ENCODE measurements at places on chromosomes 1 and 21.

DNA sequence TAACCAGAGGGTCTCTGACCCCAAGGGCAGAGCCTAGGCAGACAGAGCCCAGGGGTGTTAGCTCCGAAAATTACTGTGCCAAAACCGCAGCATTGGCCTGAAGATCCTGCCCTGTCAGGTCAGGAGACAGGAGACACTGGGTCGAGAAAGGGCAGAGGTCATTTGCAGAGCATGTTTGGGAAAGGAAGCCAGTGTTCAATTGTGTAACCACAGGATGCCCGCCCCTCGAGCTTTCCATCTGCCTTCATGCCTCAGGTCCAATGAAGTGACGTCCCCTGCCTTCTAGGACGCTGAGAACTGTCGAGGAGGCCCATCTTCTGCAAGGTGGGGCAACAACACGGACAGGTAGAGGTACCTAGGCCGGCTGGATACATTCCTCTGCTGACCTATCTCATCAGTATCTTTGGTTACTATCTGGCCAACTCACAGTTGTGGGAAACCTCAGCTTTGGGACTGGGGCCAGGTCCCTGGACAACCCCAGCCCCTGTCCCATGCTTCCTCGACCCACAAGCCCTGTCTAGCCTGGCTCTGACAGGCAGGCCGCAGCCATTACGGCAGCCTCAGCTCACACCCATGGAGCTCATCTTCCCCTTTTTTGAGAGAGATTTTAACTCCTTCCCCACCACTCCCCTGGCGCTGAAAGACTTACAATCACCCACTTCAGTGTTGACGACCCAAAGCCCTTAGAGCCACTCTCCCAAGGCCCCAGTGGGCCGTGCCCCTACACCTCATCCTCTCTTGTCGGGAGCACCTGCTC is 1.3 kb downstream of the ARL8A start:
- no peak for DNase-seq

DNA sequence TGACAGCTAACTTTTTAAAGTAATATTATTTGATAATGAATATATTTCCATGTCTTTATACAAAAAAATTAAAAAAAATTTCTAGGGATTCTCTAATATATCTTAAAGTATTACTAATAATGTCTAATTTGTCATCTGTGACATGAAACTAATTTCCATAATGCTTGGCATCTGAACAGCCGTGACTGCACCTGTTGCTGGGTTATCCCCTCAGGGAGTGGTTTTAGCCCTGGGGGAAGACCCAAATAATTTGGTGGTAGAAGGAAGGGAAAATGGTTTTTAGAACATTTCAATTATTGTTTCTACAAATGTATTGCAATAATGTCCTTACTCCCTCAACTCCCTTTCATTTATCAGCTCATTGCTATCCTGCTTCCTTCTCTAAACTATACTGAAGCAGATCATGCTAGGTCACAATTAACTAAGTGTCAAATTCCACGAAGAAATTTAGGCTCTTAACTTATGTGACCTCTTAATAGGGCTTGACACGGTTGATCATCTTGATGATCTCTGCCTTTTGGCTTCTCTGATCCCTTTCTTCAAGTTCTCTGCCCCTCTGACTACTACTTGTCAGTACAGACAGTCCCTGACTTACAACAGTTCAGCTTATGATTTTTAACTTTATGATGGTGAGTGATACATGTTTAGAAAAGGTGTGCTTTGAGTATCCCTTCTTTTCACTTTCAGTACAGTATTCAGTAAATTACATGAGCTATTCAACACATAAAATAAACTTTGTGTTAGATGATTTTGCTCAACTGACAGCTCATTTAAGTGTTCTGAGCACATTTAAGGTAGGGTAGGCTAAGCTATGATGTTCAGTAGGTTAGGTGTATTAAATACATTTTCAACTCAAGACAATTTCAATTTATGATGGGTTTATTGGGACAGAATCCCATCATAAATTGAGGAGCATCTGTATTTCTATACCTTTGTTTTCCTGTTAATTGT is 26.4 kb upstream of the DPH5 start:
- no peak for DNase-seq

GRCh38 chr1:21647431-21648351 is 21.5 kb downstream of the RAP1GAP start:
- peak; percentile 26 for DNase-seq

DNA sequence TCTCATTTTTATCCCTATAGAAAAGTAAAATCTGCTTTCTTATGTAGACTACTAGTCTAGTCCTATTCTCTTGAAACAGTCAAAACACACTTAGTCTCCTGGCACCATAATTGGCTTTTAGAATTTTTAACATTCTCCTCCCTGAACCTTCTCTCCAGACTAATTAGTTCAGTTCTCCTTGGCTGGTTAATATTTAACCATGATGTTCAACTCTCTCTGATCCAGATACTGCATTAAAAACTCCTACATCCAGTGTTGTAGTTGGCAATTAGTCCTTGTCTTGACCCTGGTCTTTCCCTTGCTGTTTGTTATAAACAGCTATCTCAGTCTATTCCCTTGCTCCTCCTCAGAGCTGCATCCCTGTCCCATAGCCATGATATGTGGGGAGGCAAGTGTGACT is 422.9 kb upstream of the BEND5 start:
- no peak for DNase-seq

DNA sequence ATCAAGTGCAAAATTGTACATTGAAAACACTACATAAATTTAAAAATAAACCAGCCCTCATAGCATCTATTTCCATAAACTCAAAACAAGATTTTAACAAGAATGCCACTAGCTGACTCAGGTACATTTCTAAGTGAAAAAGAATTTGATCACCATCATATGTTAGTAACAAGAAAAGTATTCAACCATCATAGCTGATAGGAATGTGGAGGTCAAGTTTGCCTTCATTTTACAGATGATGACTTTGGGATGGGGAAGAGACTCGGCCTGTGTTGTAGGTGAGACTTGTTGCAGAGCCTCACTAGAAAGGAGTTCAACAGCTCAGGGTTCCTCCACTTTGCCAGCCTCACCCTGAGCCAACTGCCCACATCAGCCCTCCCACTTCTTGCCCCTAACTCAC is 318.8 kb upstream of the FAM78B start:
- DNase-seq = no peak

- no peak for DNase-seq
Measured at GRCh38 chr1:81525085-81525484, 275.6 kb upstream of the ADGRL2 start.

DNA sequence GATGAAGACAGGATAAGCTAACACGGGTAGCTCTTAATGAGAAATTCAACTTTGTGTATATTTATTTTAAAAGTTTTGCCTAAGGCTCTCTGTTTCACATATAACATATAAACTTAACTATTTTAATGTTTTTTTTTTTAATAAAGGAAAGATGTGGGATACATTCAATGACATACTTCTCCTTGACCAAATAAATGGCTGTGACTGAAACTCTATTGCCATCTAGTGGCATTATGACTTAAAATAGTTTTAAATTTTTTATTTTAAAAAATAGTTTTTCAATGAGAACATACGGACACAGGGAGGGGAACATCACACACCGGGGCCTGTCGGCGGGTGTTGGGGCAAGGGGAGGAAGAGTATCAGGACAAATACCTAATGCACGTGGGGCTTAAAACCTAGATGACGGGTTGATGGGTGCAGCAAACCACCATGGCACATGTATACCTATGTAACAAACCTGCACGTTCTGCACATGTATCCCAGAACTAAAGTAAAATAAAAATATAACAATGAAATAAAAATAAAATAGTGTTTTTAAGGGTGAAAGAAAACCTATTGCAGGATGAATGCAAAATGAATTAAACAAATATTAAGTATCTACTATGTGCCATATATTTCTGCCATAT is 83.4 kb downstream of the LYST start:
- no peak for DNase-seq

GRCh38 chr1:168605443-168605842 is 29.0 kb downstream of the XCL1 start:
- DNase-seq = no peak

- no peak for DNase-seq
Measured at GRCh38 chr1:242824435-242824834, 299.9 kb upstream of the PLD5 start.

DNA sequence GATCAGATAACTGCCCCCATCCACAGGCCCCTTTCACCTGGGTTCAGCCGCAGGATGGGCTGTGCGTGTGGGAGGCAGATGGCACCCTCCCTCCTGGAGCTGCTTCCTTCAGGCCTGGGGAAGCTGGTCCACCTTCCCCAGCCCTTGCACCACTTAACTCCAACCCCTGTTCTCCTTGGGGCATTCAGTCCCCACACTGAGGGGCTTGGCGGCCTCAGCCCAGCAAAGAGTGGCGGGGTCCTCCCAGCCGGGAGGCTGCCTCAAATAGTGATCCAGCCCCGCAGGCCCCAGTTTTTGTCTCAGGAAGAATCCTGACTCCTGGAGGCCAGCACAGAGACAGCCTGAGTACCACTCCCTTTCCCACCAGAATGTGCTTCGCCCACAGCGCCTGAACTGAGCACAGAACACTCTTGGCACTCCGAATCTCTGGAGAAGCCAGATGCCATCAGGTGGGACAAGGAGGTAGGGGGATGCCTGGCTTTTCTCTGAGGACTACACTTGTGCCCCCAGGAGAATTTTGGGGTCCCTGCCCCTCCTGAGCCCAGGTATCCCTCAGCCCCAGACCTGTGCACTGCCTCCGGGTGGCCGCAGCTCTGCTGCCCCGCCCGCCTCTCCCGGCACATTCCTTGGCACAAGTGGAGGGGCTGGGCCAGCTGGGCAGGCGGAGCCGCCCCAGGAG is 936 bp downstream of the PAQR6 start:
- no peak for DNase-seq

- DNase-seq = no peak
Measured at GRCh38 chr1:226619031-226619430, 70.5 kb downstream of the STUM start.

DNA sequence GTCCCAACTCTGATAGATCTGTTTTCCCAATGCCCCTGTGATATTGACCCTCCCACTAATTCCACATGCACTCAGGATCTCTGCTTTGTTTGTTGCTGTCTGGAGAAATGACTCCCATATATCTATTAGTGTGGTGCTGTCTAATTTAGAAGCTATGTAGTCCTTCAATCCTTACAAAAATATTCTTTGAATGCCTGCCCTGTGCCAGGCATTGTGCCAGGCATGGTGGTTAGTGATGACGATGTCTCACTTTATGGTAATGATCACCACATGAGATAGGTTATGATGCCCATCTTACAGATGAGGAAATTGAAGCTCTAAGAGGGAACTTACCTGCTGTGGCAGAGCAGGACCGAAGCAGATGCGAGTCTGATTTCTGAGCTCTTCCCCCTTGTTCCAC is 12.9 kb downstream of the MYOG start:
- DNase-seq = no peak

DNA sequence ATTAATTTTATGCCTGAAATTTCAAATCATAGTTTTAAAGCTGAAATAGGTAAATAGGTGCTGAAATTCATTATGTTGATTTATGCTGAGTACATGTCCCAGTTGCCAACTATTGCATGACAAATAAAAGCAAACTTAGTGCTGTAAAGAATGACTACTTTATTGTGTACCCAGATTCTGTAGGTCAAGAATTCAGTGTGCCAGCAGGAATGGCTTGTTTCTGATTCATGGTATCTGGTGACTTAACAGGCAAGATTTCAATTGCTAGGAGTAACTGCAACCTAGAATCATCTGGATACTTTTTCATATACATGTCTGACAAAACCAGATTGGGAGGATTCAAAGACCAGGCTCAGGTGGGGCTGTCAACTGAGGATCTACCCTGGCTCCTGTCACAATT is 678.4 kb upstream of the ADAMTS5 start:
- no peak for DNase-seq
